ENCODE measurements at places on chromosomes 4 and X. TPM values are rescaled to one million over a fixed set of nuclear protein-coding genes. Genes with fewer than 3 reads are reported as not detected.

Gene SLC9B1
- 2.0 TPM for total RNA-seq

Gene CTAG2
- total RNA-seq: not detected

Gene GPRIN3
- total RNA-seq: 0.58 TPM

Gene BANK1
- 0.19 TPM for total RNA-seq

Gene FRMD7
- total RNA-seq: not detected

Gene NONO
- total RNA-seq: 422 TPM

Gene PFKFB1
- total RNA-seq: not detected

Gene ADH1A
- total RNA-seq: not detected

Gene TMPRSS11B
- not detected for total RNA-seq

Gene GAGE12H
- not detected for total RNA-seq

Gene TIGD4
- total RNA-seq: 0.28 TPM

Gene PCSK1N
- total RNA-seq: 0.19 TPM

Gene GAGE13
- total RNA-seq: not detected

Gene NLRP2B
- total RNA-seq: not detected

Gene APLN
- total RNA-seq: 14.9 TPM

Gene UGT2B10
- total RNA-seq: not detected

Gene ANOS1
- total RNA-seq: 2.1 TPM

Gene HCCS
- 49.7 TPM for total RNA-seq

Gene FGFBP2
- total RNA-seq: not detected

Gene KCNE5
- total RNA-seq: 0.38 TPM

Gene ADH1C
- total RNA-seq: not detected

Gene TXLNG
- total RNA-seq: 6.3 TPM

Gene INTU
- total RNA-seq: 3.1 TPM

Gene MGAT4D
- not detected for total RNA-seq

Gene QRFPR
- not detected for total RNA-seq

Gene PSAPL1
- total RNA-seq: not detected

Gene IL13RA2
- 0.38 TPM for total RNA-seq

Gene SHISA3
- total RNA-seq: 1.7 TPM

Gene GABRQ
- total RNA-seq: not detected

Gene NEUROG2
- total RNA-seq: not detected

Gene CFI
- 2.5 TPM for total RNA-seq

Gene IRS4
- not detected for total RNA-seq

Gene FAM193A
- 8.2 TPM for total RNA-seq

Gene CXCL6
- total RNA-seq: 349 TPM

Gene MPP1
- total RNA-seq: 42.9 TPM

Gene GEMIN8
- total RNA-seq: 11.9 TPM

Gene RAB40AL
- not detected for total RNA-seq

Gene PHEX
- under 0.01 TPM for total RNA-seq

Gene LIN54
- total RNA-seq: 13.2 TPM

Gene FOXR2
- total RNA-seq: not detected

Gene ALG13
- total RNA-seq: 30.4 TPM

Gene ANK2
- 50.2 TPM for total RNA-seq

Gene TCEAL2
- total RNA-seq: 0.19 TPM

Gene PLA2G12A
- total RNA-seq: 30.4 TPM

Gene ITM2A
- total RNA-seq: 0.58 TPM

Gene TEX13B
- total RNA-seq: not detected

Gene MAGEA4
- total RNA-seq: not detected

Gene GRPEL1
- total RNA-seq: 25.9 TPM

Gene F8A2
- total RNA-seq: not detected

Gene DNAAF6
- total RNA-seq: not detected

Gene TEX11
- not detected for total RNA-seq

Gene NDUFB11
- 51.0 TPM for total RNA-seq
